ENCODE measurements at places on chromosomes 2 and 18.

GRCh38 chr2:85675866-85676548 is 8.0 kb upstream of the SFTPB start:
- DNase-seq: no peak

GRCh38 chr18:49029628-49030027 is 78.9 kb upstream of the SMAD7 start:
- no peak for DNase-seq

- no peak for DNase-seq
Measured at GRCh38 chr2:216113572-216113971, 4.4 kb downstream of the XRCC5 start.

DNA sequence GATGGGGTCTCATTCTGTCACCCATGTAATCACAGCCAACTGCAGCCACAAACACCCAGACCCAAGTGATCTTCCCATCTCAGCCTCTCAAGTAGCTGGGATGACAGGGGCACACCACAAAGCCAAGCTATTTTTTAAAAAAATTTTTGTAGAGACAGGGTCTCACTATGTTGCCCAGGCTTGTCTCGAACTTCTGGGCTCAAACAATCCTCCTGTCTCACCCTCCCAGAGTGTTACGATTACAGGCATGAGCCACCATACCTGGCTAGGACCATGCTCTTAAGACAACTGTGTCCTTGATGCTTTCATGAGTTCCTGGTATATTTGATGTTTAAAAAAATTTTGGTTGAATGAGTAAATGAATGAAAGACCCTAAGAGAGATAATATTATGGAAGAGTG is 19.4 kb downstream of the ABCB11 start:
- DNase-seq: no peak

GRCh38 chr18:47953471-47953931 is 23.0 kb upstream of the SMAD2 start:
- peak; percentile 61 for DNase-seq

- DNase-seq: no peak
Measured at GRCh38 chr2:122164964-122165363, 409.5 kb downstream of the TSN start.

DNA sequence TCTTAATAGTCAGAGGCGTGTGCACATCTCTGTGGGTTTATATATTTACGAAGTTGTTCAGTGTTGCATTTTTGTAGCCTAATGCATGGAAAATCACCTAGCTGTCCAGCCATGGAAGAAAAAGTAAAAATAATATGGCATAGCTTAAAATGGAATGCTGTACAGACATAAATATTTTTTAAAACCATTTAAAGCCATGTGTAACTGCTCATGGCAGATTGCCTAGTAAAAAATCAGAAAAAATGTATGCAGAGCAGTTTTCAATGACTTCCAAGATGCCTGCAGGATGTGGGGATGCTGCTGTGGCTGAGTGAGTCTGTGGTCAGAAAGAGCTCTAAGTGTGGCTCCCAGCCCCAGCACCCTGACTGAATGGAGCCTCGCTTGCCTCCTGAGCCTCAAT is 64.8 kb upstream of the ALKAL2 start:
- no peak for DNase-seq

DNA sequence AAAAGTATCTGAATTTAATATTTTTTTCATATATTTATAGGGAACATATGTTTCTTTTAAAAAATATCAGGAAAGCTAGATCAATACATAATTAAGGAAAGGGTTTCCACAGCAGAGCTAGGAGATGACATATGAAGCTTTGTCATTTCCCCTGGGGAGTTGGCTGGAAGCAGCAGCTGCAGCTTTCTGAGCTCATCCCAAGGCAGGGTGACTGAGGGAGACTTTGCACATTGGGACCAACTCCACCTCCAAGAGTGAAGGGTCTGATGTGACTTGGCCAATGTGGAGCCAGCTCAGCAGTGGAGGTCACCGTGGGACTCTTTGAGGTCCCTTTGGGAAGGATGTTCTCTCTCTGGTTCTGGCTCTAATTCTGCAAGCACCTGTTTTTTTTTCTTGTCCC is 315.1 kb downstream of the RDH14 start:
- no peak for DNase-seq

- no peak for DNase-seq
Measured at GRCh38 chr2:28546242-28546641, 50.4 kb downstream of the PLB1 start.

- DNase-seq: no peak
Measured at GRCh38 chr2:46230115-46230571, 67.1 kb upstream of the EPAS1 start.

DNA sequence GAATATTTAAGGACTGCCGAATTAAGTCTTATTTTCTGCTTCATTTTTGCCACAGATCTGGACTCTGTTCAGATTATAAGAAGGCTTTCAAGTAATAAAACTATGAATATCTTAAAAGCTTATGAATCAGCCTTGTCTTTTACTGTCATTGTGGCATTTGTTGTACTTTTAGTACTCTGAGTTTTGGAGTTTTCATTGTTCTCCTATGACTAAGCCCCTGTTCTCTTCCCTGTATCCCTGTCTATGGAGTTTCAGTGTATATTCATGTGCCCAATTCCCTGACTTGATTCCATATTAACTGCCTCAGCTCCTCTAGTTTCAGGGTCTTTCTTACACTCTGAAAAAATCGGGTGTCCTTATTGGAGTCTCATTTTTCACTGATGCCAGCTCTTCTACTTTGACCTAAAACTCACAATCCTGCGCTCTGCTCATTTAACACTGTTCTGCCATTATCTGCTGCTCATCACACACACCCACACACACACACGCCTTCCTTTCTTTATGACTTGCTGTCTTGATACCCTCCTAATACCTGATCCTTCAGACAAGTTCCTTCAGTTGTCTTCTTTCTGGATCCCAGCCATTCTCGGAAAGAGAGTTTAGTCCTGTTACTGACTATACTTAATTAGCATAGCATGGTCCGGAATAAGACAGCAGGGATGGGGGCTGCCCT is 511.8 kb downstream of the CPS1 start:
- DNase-seq: no peak

DNA sequence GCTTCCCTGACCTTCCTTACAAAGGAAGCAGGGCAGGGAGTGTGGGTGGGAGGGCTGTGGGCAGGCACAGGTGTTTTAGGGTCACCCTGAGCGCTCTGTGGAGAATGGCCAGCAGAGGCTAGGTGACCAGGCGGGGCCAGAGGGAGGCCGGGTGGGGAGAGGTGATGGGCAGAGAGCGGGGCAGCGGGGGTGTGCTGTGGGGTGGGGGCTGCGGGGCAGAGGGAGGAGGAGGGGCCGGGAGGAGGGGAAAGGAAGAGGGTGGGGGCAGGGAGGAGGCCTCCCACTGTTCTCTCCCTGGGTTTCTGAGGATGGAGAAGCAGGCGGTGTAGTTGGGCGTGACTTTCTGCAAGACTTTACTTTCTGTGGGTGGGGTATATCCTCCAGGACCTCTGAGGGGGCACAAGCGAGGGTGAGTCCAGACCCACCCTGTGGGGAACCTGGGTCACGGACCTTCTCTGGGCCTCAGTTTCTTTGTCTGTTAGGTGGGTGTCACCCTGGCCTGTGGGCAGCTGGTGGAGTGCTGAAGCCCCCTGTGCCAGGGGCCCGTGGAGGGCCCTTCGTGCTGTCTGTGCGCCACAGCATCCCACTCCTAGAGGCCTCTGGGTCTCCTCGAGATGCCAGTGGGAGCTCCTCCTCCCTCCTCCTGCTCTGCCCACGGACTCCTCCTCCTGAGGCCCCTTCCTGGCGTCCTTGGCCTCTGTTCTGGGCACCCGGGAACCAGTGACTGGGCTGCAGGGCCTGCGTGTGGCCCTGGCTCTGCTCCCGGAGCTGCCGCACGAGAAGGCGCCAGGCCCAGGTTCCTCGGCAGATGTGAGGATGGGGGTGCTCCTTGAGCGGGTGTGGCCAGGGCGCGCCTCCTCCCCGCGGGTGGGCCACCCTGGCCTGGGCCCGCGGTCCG is 6.3 kb upstream of the NEU4 start:
- DNase-seq: no peak

GRCh38 chr2:208142240-208142924 is 3.6 kb downstream of the CRYGB start:
- DNase-seq: no peak

GRCh38 chr2:207767461-207768167 is 2.1 kb downstream of the FZD5 start:
- no peak for DNase-seq

- no peak for DNase-seq
Measured at GRCh38 chr2:65436824-65437221, 4.4 kb upstream of the SPRED2 start.

DNA sequence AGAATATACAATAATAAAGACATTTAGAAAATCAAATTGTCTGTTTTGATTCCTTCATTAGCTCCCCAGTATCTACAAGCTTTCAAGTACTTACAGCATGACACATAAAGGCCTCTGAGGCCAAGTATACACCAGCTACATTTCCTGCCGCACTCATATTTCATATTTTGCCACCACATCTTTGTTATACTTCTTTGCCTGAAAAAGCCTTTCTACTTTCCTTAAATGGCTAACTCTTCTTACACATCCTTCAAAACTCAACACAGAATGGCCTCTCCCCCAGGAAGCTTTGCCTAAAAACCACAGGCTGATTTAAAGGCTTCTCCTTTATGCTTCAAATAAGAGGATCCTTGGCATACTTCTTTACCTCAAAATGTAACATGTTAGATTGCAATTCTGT is 4.5 kb downstream of the STK17B start:
- peak; percentile 41 for DNase-seq

- DNase-seq: no peak
Measured at GRCh38 chr2:110799376-110799775, 67.0 kb downstream of the ACOXL start.

GRCh38 chr2:148814143-148814859 is 60.7 kb upstream of the KIF5C start:
- DNase-seq: peak; percentile 62

GRCh38 chr2:397521-397920 is 109.6 kb upstream of the ALKAL2 start:
- no peak for DNase-seq

GRCh38 chr2:239792405-239793084 is 232.6 kb downstream of the NDUFA10 start:
- DNase-seq: no peak

GRCh38 chr2:73004889-73005596 is 66.5 kb downstream of the SFXN5 start:
- DNase-seq: no peak

DNA sequence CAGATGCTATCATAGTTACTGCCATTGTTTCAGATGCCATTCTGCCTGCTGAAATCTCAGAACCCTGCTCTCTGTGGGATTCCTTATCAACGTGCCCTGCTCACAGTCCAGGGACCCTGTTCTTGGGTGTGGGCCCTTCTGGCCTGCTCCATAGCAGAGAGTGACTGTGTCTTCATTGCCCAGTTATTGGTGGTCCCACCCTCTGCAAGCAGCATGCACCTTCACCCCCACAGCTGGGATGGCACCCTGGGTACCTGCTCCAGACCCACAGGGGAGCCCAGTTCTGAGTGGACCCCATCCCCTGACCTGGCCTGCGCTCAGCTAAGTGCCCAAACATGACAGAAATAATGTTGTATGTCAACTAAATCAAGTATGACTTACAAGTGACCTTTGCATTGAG is 36.6 kb downstream of the SMIM21 start:
- DNase-seq: no peak

DNA sequence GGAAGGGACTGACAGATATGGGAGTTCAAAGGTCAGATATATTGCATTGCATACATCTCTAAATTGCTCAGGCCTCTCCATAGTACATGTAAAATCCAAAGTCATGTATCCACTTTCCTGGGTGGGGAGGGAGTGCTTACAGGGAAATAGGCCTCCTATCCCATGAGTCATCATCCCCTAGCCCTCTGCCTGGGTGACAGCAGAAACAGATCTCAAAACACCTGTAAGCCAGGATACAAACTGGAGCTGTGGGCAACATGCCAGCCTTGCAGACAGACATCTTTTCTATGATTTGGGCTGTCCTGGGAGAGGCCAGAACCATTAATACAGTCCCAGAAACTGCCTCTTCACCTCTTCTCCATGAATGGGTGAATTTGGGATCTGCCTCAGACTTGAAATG is 4.8 kb downstream of the ALK start:
- no peak for DNase-seq

GRCh38 chr2:636641-637405 is 40.4 kb downstream of the TMEM18 start:
- DNase-seq: peak; percentile 58

GRCh38 chr2:44051593-44052347 is 56.0 kb upstream of the LRPPRC start:
- DNase-seq: no peak

GRCh38 chr2:4914551-4914950 is 777.6 kb upstream of the SOX11 start:
- DNase-seq: peak; percentile 85

GRCh38 chr2:233563663-233564430 is 2.7 kb downstream of the USP40 start:
- no peak for DNase-seq

- DNase-seq: no peak
Measured at GRCh38 chr2:106280722-106281446, 86.8 kb upstream of the UXS1 start.

GRCh38 chr2:64398516-64399129 is 55.3 kb upstream of the LGALSL start:
- DNase-seq: no peak

DNA sequence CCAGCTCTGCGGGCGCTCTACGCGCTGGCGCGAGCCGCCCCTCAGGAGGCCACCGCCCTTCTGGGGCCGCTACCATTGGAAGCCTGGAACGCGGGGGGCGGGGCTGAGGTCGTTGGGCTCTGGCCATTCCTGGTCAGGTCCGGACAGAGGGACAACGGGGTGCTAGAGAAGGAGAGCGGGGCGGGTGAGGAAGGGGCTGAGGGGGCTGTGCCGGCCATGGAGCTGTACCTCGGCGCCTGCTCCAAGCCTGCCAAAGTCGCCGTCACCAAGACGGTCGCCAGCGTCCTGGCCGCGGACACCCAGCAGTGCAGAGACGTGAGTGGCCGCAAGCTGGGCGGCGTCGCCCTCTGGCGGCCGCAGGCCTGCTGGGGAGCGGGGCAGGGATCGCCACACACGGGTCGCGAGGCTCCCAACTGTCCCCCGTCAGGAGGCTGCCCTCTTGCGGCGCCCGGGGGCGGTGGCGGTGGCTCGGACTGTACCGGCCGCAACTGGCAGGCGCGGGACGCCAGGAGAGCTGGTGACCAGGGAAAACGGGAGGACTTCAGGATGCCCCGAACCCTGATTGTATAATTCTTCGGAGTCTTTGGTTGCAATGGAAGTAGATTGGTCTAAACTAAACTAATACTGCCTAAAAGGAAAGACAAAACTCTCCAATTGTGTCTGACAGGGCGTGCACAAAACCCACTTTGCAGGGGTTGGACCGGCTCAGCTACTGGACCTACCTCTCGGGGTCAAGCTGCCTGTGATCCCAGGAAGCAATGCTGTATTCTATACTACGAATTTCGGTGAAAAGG is at the start of gene FSIP2:
FSIP2 (plus strand) TSS at position 126 of the 794 bp plus-strand sequence; CDS start at position 217, 91 bp downstream.
- no peak for DNase-seq

DNA sequence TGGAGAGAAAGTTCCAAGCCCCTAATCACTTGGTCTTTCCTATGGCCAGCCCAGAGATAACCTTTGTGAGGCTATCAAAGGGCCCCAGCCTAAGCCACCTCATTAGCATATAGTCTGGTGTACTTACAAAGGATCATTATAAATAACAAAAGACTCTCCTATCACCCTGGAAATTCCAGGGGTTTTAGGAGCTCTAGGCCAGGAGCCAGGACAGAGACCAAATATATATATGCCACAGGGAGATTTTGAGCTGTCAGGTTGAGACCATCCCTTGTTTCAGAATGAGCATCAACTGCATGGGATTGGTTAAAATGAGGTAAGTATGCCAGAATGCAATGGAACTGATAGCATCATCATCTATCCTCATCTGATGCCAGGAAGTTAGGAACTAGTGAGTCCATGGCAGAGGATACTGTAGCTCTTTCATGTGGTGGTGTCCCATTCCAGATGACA is 32.1 kb upstream of the CHRNA1 start:
- DNase-seq: no peak

- no peak for DNase-seq
Measured at GRCh38 chr2:51028829-51029228, 3.1 kb downstream of the NRXN1 start.
